ENCODE measurements at places on chromosomes 12 and 14.

DNA sequence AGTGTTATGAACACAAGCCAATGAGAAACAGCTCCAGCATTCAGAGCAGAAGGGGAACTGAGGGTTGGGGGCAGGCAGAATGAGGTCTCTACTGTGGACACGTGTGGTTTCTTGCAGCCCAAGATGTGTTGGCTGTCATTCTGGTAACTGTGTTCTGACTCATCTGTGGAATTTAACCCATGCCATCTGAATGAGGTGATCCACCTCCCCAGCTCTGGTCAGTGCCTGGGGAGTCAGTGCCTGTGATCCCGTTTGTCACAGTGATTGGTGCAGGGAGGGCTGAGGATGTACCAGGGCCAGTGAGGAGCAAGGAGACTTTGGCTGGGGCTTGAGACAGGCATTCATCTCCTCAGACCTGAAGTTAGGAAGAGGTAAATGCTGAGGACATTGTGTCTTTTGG is 216.8 kb downstream of the MSRB3 start:
- DNase-seq = peak; percentile 78

DNA sequence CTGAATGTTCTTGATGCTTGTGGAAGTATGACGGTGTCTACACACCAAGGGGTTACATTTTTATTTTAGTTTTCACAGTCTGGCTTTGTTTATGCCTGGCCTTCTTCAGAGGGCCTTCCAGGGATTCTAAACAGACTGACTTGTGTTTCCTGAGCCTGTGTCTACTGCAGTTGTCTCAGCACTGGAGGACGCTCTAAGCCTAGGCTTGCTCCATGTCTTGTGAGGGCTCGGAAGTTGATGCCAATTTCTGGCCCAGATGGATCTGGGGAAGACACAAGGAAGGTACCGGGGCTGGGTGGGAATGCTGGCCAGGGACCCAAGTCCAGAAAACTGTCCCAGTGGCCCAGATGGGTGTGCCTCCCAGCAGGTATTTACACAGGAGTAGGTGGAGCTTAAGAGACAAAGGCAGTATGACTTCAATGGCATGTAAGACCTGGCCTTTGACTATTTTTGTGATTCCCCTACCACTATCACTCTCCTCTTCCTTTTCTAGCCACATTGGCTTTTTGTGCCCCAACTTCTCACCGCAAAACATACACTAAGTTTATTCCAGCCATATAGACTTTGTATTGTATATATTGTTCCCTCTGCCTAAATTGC is 56.9 kb downstream of the GPR137C start:
- DNase-seq = no peak

- no peak for DNase-seq
These were observed 4.3 kb downstream of the TGM1 start for GRCh38 chr14:24258548-24259265.

DNA sequence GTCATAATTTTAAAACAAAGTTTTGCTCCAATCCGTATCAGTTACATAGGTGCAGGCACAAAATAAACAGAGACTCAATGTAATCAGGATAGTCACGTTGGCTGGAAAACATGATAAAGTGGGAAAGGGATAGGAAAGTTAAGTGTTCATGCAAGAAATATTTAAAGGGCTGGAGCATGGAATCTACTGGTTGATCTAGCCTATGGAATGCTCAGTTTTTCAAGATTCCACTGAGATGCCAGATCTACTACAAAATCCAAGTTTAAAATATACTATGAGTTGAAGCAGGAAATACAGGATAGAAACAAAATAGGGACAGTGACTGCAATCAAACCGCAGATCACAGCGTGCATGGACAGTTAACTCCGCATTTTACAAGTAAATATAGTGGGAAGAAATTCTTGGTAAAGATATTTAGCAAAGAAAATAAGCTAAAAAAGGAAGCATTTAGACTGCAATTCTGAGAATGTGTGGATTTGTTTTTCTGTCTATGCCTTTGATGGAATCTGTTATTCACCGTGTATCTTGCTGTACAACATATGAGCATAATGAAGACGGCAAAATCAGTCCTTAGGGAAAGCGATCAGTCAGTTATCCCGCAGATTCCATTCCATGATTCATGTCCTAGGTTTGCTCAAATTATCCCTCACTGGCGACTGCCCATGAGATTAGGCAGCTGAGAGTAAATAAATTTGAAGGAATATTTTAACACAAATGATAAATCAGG is 1044.3 kb downstream of the FLRT2 start:
- DNase-seq = peak; percentile 23

DNA sequence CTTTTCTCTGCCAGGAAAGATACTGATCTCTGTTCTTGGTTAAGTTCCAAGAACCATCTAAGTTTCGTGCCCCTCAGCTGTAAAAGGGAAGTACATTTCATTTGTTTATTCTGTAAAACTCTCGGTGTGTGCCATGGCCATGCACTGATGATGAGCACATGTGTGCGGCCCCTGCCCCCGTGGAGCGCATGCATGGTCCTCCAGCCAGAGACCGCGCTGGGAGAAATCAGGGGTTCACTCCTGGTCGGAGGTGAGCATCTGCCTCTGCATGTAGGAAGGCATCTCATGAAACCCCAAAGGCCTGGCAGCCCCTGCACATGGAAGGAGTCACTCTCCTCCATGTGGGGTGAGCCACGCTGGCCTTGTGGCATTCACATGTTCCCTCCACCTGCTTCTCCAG is 102.5 kb upstream of the RTL1 start:
- DNase-seq = no peak

DNA sequence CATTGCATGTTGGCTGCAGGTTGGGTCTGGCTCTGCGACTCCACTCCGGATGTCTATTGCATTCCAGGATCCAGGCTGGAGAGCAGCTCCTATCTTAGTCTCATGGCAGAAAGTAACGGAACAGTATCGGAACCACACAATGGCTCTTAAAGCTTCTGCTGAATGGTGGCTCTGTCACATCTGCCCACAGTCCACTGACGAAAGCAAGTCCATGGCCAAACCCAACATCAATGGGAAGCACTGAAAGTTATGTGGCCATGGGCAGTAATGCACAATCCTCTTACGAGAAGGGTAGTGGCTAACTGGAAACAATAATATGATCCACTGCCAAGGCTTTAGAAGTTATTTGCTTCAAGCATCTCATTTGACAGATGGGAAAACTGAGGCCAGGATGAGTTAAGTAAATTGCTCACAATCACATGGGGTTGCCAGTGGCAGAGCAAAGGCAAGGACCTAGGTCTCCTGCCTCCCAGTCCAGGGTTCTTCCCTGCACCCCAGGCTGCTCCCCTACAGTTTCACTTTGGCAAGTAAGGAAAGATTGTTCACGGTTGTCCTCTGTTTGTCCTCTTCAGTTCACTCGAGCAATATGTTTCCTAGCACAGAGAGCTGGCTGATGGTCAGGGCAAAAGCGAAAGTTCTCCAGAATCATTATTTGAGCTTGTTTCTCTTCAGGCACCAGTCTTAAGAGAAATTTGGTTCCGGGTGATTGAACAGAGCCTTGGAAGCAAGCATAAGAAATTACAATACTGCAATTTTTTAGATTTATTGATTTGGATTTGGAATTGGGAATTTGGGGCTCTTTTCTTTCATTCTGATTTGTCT is 54.2 kb downstream of the CKAP4 start:
- DNase-seq = no peak

DNA sequence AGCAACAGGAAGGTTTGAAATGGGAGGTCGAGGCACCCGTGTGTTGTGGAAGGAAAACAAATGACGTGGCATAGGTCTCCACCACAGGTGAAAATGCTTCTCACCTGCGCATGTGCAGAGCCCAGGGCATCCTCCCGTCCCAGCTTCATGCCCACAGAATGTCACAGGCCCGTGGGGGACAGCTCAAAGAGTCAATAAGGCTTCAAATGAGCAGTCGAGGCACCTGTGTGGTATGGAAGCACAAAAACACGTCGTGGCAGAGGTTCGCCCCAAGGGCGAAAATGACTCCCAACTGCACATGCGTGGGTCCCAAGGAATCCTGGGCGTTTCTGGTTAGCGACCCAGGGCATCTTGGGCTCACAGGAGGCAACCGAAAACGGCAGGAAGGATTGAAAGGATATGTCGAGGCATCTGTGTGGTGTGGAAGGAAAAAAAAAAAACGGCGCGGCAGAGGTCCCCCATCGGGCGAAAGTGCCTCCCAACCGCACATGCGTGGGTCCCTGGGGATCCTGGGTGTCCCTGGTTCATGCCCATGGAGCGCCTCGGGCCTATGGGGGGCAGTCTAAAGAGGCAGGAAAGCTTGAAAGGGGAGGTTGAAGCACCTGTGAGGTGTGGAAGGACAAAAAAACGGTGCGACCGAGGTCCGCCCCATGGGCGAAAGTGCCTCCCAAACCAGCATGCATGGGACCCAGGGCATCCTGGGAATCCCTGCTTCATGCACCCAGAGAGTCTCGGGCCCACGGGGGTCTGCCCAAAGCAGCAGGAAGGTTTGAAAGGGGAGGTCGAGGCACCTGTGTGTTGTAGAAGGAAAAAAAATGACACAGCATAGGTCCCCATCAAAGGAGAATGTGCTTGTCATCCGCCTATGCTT is 578.5 kb downstream of the ALG10 start:
- no peak for DNase-seq

All from astrocyte of the spinal cord (primary cell).